GM12864 (cell line): ENCODE measurements at places on chromosomes 11 and 22.
A peak's percentile ranks its signal among the peaks of the same experiment; 100 is the strongest.

DNA sequence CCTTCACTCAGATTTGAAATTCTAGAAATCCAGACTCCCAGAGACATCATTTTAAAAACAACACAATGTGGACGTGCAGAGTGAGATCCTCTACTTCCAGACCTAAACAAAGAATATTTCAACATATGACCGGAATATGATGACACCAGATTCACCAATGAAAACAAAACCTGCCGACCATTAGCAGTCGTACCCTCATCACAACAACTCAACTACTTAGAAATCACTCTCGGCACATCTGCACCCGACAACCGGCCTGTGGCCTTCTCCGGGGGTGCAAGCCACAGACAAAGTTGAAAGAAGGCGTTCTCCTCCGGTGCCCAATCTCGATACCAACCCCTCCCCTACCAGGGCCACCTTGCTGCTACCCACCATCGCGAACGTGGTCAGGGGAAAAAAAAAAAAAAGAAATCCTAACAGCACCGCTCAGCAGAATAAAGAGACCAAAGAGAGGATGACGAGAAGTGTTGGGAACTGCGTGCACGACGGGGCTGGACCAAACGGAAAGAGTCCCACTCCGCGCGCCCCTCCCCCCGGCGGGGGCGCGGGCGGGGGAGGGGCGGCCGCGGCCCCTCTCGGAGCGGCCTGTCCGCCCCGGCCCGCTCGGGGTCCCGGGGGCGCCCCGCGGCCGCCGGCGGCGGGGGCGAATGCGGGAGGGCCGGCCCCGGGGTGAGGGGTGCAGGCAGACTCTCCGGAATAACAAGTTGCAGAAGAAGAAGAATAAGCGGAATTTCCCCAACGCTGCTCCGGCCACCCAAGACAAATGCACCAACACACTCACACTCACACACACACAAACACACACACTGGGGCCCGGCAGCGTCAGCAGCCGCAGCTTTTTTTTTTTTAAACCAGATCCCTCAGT lies 1.7 kb downstream of the PHF21A start:
- peak; percentile 44 for DNase-seq

DNA sequence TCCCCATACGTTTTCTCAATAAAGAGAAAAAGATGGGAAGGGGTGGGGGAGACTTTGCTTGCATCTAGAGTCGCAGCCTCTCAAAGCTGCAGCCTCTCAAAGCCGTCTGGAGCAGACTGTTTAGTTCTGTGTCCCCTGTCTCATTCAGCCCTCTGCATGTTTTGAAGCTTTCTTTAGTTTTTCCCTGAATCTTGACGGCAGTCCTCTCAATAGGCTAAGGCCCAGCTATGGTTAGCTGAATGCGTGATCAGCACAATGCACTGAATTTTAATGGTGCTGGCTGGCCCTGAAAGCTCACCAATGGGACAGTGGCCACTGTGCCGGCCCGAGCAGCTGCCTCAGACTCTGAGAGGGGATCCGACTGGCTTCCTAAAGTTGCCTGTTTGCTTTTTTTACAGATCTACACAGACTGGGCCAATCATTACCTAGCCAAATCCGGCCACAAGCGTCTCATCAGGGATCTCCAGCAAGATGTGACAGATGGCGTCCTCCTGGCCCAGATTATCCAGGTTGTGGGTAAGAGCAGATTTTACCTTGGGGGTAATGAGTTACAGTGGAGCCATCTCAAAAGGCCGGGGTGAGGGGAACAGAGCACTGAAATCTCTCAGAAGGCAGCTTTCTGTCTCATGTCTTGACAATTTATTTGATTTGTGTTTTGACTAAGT lies 119.6 kb downstream of the NAV2 start:
- DNase-seq, result no peak

GRCh38 chr11:119874660-119875238 lies 145.7 kb upstream of the NECTIN1 start:
- DNase-seq, result no peak

DNA sequence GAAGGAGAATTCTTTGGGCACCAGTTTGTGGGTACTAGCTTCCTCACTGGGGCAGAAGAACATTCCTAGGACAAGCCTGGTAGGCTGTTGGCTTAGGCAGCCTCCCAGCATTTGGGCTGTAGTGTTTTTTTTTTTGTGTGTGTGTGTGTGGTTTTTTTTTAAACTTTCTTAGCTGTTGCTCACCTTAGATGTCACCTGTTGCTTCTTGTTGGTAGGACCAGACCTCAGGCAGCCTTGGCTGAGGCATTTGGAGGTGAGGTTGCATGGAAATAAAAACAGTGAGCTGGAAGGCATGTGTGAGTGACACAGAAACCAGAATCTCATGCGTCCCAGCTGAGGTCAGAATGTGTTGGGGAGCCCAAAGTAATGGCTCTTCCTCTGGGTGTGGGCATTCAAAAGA lies 21.3 kb downstream of the AMPD3 start:
- no peak for DNase-seq

DNA sequence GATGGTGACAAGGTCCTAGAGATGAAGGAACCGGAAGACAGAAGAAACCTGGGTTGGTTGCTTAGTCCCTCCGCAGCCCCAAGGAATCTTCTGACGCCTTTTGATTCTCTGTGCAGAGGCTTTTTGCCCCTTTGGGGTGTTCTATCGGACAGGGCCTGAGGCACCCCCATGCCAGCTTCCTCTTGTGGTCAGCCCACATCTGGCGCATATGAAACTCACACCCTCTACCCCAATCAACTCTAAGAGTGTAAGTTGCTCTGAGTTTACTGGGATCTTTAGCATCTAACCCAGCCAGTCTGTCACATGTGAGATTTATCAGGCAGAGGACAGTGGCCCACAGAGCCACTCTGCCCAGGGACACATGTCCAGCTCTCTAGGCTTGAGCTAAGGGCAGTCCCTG lies 17.4 kb downstream of the RASD2 start:
- DNase-seq, result no peak

GRCh38 chr11:16923987-16924386 lies 90.2 kb downstream of the PLEKHA7 start:
- no peak for DNase-seq

GRCh38 chr11:79720115-79720514 lies 279.3 kb upstream of the TENM4 start:
- DNase-seq, result no peak

- no peak for DNase-seq
Observed at GRCh38 chr11:101817581-101817980, 97.2 kb upstream of the CEP126 start.
